ENCODE measurements at places on chromosomes 2 and 18. TPM values are rescaled to one million over a fixed set of nuclear protein-coding genes. Genes with fewer than 3 reads are reported as not detected.

GRCh38 chr2:200864176-200865034 is at the start of gene CLK1:
CLK1 (minus strand) TSS chr2:200864658; CDS start chr2:200861862, 2,796 bp downstream.
- peak; percentile 98 for DNase-seq

GRCh38 chr2:69524799-69525198 is 87.6 kb upstream of the NFU1 start:
- no peak for DNase-seq

- no peak for DNase-seq
Measured at GRCh38 chr2:211329882-211330281, 773.5 kb downstream of the CPS1 start.

Gene LYPD1
- not detected for total RNA-seq

DNA sequence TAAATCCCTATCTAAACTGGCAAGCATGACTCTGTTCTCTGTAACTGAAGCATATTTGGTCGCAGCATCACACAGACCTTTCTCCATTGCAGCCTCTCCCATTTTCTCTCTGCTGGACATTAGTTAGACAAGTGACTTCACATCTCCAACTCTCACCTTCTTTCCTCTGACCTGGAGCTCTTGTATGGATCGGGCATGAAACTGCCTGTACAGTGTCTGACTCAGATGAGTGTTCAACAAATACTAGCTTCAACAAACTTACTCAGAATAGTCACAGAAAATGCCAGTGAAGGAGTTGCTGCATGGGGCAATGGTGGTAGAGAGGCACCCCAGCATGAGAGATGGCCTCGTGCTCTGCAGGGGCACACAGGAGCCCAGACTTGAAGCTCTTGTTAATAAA is 104.7 kb upstream of the COPS8 start:
- DNase-seq, result no peak

GRCh38 chr2:236809716-236810115 is 240.1 kb downstream of the ACKR3 start:
- DNase-seq, result no peak

Gene MEP1B
- not detected for total RNA-seq

DNA sequence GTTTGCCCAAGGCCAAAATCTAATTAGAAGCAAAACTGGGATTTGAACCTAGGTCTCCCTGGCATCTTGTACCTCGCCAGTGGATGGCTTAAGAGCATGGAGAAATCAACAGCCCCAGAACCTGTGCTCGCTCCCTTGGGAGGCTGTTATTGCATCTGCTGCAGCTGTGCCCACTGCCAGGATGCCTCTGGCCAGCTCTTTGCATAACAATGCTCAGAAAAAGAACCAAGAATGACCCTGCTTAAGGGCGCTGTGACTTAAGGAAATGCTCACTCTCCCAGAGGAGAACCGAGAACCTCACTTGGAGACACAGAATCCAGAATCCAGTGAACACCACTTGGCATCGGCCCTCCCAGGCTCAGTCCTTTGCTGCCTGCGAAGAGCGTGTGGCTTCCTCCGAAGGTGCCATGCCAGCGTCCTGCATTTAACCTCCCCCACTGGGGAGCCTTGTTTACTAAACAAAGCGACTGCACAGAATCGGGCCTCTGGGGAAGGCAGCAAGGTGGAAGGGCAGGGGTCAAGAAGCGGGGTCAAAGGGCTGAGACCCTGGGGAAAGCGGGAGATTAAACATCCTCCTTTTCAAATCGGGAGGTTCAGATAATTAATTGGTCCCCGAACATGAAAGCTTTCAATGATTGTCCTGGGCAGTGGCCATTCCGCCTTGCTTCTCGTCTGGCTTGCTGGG is 71.0 kb upstream of the BOD1L2 start:
- no peak for DNase-seq

DNA sequence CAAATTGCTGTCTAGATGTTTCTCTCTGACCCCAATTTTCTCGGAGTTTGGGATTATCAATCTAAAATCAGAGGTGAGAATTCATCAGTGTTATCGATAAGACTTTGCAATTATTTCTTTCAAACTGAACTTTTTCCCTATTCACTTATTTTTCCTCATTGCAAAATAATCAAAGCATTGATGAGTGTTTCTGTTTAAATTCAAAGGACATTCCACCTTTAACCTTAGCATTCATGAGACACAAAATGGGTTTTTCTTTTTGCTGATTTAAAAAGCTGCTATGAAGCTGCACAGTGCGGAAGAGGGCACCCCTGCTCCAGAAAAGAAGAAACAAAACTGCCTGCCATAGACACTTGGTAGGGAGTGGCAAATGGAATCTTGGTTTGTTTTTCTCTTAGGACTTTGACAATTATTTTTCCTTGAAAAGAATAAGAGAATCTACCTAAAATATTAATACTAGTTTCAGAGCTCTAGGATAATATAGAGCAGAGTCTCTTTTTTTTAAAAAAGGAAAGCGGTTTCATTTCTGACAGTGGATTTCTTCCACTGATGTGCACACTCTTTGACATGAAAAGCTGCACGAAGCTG is 203.4 kb downstream of the TGIF1 start:
- DNase-seq, result no peak

GRCh38 chr18:74251297-74252038 is 40.3 kb downstream of the CYB5A start:
- no peak for DNase-seq

DNA sequence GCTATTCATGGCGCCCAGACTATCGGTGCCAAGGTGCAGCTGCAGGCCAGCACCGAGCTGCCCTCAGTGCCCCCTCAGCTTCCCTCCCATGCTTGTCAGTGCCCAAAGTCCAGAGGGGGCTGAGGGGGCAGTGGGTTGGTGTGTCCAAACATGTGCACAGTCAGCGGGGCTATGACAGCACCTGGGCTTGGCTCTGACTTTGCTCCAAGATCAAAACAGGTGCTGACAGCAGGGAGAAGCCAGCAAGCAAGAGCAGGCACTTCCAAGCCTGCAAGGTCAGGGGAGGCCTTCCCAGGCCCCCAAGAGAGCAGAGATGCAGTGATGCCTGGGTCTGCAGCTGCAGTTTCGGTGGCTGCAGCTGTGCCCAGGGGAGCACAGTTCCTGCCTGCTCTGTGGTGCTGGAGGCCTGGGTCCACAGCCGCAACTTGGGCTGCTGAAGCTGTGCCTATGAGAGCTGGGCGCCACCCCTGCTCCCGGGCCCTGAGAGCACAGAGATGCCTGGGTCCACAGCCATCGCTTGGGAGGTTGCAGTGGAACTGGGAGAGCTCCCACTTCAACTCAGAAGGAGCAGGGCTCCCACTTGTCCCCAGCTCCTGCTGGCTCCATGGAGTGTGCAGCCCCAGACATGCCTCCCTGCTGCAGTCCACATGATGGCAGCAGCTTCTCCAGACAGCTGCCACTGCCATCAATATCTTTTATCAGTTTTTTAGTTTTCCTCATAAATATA is 775.3 kb upstream of the POU3F3 start:
- DNase-seq, result no peak
